ENCODE measurements at places on chromosomes 5 and 9.

DNA sequence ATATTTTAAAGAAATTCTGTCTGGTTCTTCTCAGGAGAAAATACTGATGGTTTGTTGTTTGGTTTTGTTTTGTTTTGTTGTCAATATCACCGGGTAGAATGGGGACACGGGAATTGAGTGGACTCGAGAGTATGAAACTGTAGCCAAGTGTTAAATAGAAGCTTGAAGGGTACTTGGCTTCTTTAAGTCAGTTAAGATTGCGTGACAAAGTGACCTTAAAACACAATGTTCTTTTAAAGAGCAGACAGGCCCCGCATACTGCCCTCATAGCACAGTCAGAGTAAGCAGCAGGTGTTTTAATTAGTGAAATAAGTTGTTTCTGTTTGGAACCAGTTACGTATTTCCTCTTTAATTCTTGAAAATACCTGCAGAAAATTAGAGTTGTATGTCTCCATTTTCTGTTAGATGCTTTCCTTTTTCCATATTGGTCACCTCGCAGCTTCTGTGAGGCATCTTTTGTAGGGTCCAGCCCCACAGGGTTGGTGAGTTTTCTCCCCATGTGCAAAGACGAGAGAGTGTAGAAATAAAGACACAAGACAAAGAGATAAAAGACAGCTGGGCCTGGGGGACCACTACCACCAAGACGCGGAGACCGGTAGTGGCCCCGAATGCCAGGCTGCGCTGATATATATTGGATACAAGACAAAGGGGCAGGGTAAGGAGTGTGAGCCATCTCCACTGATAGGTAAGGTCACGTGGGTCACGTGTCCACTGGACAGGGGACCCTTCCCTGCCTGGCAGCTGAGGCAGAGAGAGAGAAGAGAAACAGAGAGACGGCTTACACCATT lies 9.6 kb downstream of the TRIP13 start:
- no peak for DNase-seq

GRCh38 chr5:36790847-36791246 lies 85.7 kb upstream of the NIPBL start:
- no peak for DNase-seq

DNA sequence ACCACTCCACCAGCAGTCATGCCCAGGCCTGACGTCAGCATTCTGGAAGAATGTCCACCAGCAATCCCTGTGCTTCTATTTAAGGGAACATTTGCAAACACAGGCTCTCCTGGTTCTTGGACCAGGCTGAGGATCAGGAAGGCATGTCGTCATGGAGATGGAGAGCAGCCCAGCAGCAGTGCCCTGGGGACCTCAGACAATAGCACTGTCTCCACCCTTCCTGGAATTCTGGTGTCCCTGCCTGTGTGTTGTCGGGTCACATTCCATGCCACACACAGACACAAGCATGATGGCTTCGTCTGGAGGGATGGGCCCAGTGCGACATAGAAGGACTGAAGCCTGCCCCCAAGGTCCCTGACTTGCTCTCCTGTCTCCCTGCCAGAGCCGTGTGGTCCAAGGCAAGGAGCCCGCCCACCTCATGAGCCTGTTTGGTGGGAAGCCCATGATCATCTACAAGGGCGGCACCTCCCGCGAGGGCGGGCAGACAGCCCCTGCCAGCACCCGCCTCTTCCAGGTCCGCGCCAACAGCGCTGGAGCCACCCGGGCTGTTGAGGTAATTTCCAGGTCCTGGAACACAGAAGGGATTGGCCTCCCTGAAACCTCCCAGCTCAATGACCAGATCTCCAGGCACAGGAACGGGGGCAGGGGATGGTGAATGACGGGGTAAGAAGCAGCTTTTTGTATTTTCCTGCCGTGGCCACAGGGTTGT lies 43.8 kb downstream of the STOM start:
- no peak for DNase-seq

DNA sequence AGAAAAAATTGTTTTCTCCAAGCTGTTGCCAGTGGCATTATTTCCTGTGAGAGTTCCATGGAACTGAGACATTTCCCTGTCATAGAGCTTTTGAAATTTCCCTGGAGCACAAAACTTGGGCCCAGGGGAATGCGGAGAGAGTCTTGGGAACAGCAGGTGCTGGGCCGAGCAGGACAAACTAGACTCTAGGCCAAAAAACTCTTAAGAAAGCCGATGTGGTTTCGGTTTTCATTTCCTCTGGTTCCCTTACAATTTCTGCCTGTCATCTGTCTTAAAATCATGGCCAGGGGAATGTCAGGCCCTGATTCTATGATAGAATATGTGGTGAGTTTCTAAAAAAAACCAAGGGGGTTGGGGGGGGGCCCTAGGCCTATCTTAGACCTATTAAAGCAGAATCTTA lies 4.6 kb downstream of the SLC35A4 start:
- peak; percentile 56 for DNase-seq

DNA sequence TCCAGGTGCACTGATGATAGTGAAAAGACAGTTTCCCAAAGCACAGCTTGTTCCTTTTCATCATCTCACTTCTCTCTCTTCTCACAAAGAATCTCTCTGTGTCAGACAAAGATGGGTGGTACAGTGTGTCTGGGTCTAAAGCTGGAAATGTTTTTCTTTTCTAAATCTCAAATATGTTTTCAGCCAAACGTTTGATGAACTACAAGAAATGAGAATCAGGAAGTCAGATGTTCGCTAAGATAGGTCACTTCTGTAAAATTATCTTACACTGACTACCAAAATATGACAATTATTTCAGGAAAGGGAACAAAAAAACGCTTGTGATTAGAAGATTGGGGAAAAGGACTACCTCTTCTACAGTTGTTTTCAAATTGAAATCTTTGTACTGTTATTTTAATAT lies 708.8 kb downstream of the PTPRD start:
- no peak for DNase-seq

GRCh38 chr9:92971776-92972175 lies 24.5 kb downstream of the FGD3 start:
- no peak for DNase-seq

DNA sequence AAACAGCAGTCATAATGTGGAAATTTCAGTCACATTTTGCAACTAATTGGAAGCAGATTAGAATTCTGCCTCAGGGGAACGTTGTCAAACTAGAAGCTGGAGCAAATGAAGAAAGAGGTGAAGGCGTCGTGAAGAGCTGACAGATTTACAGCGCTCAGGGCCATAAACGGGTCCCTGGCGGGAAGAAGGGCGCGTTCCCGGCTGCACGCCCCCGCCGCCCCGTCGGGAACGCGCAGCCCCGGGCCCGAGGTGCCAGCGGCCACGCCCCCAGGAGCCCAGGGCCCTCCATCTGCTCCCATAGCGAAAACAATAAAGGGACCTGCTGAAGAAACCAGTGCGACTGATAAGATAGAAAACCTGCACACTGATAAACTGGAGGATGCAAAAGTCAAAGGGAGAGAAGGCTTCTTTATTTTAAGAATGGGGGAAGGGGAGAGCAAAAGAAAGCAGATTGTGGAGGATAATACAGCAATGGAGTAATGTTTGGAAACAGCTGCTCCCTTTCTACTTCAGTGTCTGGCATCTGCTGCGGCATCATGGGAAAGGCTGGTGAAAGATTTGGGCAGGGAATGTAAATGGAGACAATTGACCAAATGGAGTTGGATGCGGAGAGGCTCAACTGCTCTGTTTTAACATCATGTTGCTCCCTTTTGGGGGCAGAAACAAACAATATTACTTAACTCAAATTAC lies 11.1 kb downstream of the ZNF608 start:
- DNase-seq = peak; percentile 40

- DNase-seq = no peak
Observed at GRCh38 chr9:12862611-12863410, 88.0 kb downstream of the LURAP1L start.

DNA sequence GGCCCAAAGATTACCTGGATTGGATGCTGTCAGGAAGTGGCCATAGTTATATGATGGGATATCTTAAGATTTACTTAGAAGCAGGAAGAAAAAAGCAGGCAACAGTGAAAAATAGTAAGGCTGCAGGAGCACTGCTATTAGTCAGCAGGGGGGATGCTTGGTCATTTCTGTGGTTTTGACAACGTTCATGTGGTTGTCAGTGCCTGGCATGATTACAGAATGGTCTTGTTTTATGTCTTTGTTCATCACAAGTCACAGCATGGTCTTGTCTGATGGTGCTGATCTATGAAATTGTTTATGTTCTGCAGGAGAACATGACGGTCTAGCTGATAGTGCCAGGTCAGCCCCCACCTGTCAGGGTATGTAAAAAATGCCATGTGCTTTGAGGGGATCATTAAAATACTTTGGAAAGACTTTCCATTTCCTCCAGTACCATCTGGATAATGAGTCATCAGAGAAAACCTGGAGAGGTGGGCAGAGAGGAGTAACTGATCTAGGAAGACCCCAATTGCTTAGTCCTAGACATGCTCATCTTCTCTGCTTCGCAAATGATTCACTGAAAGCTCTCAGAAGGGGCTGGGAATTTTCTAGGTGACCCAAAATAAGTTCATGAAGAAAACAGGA lies 48.5 kb downstream of the PLGRKT start:
- DNase-seq = no peak
